Kidney (tissue), 22 donors: ENCODE measurements at places on chromosomes 13 and 19. TPM values are rescaled to one million over a fixed set of nuclear protein-coding genes. Genes with fewer than 3 reads are reported as not detected.

GRCh38 chr13:101262306-101262705 lies 154.0 kb downstream of the NALCN start:
- no peak for DNase-seq

- DNase-seq: peak; percentile 86
Measured at GRCh38 chr13:30112602-30113435, 194.5 kb downstream of the KATNAL1 start.

GRCh38 chr13:50340146-50340545 lies 324.9 kb downstream of the KCNRG start:
- DNase-seq: no peak

GRCh38 chr19:11659612-11660011 lies 62.3 kb downstream of the ZNF627 start:
- DNase-seq: no peak

Gene SIGLECL1
- polyA plus RNA-seq: not detected
